GM12892 (cell line): ENCODE measurements at places on chromosomes 2 and 18.
A peak's percentile ranks its signal among the peaks of the same experiment; 100 is the strongest.

DNA sequence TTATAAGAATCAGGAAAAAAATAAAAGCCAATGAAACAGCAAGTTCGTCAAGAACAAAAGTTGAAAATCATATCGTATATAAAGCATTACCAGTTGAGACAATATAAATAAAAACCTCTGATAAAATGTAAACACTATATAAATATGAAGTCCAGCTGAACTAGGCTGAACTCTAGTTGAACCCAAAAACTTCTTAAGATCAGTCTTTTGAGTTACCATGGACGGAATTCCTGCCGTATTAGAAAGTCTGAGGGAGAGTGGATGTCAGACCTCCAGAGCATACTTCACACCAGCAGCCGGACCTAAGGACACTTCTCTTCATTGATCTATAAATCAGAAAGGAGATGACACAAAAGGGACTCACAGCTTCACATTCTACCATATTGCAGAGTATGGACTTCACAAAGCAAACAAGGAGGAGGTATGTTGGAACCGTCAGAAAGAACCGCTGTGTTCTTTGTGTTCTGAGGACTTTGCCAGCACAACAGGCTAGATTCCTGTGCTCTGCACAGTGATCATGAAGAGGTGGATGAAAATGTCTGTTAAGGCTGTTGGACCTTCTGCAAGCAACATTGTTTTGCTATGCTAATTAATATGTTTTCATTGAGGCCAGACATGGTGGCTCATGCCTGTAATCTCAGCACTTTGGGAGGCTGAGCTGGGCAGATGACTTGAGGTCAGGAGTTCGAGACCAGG is 67.2 kb upstream of the SP5 start:
- DNase-seq, result no peak

- DNase-seq, result peak; percentile 55
Observed at GRCh38 chr2:25309402-25309801, 32.3 kb downstream of the DNMT3A start.

DNA sequence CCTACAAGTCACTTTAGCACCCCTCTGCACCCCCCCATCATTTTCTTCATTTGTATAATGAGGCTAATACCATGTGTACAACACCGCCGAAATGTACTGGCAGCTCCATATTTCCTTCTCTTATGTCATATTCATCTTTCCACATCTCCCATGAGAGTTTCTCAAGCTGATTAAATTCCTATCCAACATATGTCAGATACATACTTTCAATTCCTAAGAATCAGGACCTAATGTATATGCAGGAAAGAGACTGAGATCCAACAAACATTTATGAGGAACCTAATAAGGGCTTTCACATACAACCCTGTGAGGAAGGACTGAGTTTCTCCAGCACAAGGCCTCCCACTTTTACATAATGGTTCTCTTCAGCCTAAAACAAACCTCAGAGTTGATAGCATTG is 41.9 kb downstream of the PRKD3 start:
- no peak for DNase-seq

DNA sequence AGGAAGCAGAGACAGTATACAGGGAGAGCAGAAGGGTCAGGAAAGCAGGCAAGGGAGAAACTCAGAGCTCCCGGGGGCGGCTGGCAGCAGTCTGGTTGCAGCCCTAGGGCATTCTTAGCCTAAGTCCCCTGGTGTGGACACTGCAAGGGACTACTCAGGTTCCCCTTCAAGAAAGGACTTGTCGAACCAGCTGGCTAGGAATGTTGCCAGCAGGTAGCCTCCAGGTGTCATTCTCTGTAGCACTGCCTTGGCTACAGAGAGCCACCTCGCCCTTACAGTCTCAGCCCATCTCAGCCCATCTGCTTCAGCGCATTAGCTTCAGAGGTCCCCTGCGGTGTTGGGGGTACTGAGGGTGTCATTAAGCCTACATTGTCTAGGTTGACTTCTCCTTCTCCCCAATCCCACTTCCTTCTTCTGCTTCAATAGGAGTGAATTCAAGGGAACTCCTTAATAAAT is 11.3 kb upstream of the TMSB10 start:
- DNase-seq, result no peak

DNA sequence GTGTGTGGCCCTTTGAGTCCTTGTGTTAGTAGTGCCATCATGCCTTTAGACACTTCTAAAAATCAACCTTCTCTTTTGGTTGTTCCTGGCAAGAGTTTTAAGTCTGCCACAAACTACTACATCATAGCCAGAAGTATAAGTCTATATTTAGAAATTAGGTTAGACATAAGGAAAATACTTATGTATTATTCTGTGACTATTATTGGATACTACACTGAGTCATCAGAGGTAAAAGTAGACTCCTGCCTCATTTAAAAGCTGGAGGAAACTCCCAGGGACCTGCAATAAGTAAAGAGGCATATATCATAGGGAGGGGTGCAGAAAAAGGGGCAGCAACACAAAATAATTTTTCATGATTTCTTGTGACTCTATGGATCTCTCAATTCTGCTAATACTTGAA is 99.4 kb upstream of the OSR1 start:
- no peak for DNase-seq

GRCh38 chr2:3264010-3264744 is 113.4 kb downstream of the EIPR1 start:
- DNase-seq, result no peak

DNA sequence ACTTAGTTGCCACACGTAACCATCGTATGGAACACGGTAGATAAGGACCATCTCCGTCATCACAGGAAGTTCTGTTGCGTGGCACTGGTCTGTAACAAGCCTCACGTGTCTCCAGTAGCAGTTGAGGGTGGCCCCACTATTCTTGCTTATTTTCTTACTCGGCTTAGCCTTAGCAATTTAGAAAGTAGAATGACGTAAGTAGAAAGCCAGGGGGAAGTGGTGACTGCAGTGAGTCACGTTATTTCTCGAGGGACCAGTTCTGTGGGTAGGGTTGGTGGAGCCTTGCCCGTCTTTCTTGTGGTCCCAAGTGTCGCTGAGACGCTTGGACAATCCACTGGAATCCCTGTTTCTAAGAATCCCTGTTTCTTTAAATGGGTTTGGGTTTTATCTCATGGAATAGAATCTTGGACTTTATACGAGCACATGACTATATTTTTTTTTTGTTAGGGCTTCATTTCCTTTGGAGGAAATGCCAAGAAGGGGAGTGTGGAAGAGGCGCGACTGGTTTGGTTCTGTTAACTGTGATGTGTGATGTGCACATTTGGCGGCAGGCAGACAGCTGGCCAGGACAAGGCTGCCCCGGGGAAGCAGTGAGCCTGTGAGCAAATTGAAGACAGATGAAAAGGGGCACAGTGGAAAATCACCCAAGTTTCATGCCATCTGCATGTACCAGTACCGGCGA is 96.2 kb downstream of the CABLES1 start:
- peak; percentile 59 for DNase-seq

DNA sequence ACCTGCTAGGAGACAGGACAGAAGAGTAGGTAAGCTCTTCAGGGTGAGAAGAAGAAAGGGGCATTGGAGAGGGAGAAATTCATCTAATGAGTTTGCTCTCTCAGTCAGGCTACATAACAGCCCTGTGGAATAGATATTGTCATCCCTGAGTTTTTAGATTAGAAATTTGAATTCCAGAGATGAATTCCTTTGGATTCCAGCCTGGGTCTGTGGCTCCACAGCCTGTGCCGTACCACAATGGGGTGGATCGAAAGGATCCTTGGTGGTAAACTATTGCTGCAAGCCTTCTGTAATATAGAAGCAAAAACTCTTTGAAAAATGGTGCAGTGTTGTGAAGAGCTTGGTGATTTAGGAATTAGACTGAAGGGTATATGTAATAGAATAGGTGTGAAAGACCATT is 21.0 kb downstream of the MYO1B start:
- DNase-seq, result no peak

DNA sequence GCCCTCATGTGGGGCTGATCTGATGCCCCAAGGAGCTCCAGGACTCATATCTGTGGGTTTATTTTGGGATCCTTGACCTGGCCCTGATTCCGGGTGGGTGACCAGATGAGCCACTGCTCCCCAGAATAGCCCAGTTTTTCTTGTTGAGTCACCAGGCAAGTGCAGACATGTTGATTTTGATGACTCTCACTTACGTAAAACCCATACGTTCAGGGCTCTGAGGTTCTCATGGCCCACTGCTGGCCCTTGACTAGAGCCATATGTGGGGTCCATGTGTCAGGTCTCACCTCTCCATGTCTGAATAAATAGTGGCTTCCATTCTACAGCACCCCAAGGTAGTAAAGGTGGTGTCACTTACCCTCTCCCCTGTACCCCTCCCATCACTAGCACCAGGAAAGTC is 41.9 kb downstream of the CDC42EP3 start:
- no peak for DNase-seq

DNA sequence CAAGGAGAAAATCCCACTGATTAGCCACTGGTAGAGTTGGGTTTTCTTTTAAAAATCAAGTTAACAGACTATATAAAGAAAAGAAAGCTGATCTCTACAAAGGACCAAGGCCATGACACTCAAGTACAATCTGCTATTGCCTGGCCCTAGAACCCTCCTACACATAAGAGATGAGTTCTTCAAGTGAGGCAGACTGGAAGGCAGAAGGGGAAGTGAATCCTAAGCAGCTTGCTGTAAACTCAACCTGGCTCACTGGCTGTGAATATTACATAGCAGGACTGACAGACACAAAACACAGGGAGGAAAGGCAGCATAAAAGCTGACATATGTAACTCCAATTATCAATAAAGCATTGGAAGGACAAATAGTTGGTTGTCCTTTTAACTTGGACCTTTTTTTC is 65.4 kb downstream of the TRIP12 start:
- no peak for DNase-seq

DNA sequence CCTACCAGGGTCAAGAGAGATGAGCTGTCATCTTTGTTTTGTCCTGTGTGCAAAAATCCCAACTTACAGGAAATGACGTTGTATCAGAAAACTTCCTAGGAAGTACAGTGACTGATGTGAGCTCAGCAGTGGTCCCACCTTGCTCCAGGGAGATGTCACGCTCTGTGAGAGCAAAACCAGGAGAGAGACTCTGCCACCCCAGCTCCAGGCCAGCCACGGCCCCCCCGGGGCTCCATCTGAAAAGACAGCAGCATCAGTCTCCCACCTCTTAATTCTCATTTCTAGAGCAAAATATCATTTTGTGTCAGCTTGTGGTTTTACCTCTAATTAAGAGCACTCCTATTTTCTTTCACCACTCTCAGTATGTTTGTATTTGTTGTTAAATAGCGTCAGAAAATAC is 57.5 kb downstream of the MYL12B start:
- DNase-seq, result no peak

GRCh38 chr18:1998121-1998520 is 573.2 kb downstream of the METTL4 start:
- no peak for DNase-seq

DNA sequence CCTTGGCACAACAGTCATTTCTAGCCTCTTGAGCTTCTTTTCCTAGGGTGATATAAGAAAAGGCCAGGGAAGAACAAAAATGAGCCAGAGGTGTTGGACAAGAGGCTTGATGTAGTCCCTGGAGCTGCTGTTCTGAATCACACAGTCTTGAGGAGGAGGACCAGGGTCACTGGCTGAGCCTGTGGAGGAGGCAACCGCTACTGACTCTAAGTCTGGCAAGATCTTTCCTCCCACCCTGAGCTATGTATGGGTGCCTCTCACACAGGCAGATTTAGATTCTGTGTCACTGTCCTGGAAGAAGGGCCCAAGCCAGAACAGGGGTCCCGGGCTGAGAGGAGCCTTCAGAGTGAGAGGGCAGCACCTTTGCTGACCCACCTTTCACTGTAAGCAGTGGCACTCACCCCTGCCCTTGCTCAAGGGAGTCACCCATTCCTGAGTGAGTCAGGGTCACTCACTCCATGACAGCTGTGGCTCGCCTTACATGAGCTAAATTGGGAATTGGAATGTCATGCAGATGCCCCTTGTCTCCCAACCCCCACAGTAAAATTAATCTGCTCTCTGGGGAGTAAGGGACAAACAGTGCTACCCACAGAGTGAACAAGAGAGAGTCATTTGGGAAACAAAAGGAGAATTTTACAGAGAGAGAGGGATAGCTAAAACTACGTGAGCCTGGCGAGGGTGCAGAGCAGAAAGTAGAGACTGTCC is at the start of gene TRIM54:
TSS of gene TRIM54 (plus strand) at position 575 of the 705 bp plus-strand sequence. CDS start 303 bp downstream, outside the sequence.
- no peak for DNase-seq

DNA sequence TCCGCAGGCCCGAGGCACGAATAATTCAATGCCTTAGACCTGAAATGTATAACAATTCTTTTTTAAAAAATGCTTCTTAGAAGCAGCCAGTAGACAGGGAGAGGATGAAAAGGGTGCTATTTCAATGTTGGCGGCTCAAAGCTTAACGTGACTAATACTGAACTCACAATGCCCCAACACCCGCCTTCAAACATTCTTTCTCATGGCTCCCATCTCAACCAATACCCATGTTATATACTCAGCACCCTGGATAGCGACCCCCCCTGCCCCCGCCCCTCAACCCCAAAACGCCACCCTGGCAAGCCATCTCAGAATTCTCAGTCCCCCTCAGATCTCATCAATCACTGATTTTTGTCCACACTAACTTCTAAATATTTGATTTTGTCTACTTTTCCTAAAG is 4.4 kb downstream of the FBXO41 start:
- no peak for DNase-seq

GRCh38 chr2:234805836-234806235 is 146.0 kb upstream of the SH3BP4 start:
- DNase-seq, result no peak

DNA sequence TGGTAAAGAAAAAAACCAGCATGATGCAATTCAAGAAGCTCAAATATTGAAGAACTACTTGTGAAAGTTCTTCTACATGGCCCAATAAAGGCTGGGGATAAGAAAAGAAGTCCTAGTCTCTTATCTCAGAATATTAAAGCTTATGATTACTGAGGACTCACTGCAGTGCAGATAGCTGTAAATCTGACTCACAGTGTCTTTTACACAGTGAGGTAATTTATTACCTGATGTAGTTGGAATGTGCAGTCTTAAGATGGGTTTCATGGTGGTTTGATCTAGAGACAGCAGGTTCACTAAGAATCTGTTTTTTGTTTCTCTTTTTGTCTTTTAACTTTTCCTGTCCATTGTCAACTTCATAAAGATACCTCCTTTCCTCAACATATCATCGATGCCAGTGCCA is 484.0 kb upstream of the MAP2 start:
- DNase-seq, result no peak

DNA sequence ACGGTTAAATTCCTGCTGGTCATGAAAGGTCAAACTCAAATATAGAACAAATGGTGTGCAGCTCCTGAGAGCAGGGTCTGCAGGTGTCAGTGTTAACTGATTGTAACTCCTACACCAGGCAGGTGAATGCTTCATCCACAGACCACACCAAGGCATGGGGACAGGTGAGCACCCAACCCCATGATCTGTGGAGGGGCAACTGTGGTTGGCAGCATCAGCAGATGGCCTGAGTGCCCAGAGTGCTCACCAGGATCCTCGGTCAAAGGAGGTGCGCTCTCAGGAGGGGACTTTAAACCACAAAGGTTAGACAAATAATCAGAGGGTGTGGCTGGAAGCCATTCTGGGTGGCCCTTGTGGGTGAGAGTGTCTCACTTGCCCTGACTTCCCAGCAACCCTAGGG is 44.5 kb downstream of the PTGR3 start:
- DNase-seq, result no peak

DNA sequence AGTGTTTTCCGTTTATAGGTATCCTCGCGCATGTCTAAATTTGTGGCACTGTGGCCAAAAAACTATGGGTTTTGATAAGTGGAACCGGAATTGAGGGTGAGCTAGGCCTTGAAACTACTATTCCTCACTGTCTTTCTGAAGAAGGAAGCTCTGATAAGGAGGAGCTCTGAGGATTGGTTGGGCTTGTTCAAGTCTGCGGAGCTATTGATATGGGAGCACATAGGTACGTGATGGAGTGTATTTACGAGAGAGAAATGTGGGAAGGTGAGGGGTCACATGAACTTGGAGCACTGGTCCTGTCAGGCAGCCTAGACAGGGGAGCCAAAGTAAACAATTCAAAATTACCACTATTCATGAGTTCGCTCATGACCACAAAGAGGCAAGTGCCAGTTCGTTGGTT is 131.4 kb downstream of the BABAM2 start:
- DNase-seq, result no peak
